ENCODE measurements at places on chromosomes 4 and X.

GRCh38 chr4:59650861-59651260 lies 1549.3 kb upstream of the ADGRL3 start:
- no peak for DNase-seq

- no peak for DNase-seq
These were observed at the start of gene AMBN for GRCh38 chr4:70591955-70592582. Gene AMBN (plus strand): TSS chr4:70592256. CDS start chr4:70592359, 103 bp downstream.

DNA sequence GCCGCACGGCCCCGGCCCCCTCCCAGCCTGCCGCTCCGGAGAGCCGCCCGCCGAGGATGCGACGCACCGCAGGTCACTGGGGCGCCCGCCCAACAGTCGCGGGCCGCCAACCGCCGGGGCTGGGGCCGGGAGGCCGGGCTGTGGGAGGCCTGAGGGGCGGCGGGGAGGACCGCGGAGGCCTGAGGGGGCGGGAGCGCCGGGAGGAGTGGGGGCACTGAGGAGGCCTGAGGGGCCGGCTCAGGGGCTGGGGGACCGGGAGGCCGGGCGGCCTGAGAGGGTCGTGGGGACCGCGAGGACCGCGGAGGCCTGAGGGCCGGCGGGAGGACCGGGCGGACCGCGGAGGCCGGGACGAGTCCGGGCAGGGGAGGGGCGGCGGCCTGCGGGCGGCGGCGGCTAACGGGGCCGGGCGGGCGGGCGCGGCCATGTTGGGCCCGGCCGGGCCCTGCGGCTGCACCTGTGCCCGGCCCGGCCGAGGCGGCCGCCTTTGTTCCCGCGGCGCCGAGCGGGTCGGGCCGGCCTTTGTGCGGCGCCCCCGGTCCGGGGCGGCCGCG lies 353 bp downstream of the NSD2 start:
- no peak for DNase-seq

DNA sequence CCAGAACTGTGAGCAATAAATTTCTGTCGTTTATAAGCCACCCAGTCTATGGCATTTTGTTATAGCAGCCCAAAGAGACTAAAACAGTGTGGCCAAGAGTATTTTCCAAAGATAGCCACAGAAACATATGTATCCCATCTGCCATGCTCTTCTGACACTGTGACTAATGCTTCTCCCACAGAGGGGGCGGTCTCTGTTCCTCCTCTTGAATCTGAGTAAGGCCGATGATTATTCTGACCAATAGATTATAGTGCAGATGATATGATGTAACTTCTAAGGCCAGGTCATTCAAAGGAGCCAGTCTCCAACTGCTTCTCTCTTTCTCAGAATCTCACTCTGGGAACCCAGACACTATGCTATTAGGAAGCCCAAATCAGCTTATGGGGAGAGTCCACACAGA lies 570.7 kb downstream of the BCOR start:
- DNase-seq: no peak

GRCh38 chr4:8347660-8348059 lies 78.1 kb downstream of the HTRA3 start:
- no peak for DNase-seq

- no peak for DNase-seq
These were observed 130.6 kb downstream of the FBXO8 start for GRCh38 chr4:174152717-174153466.

GRCh38 chrX:139332441-139332840 lies 198.1 kb upstream of the F9 start:
- no peak for DNase-seq

- peak; percentile 42 for DNase-seq
These were observed 553.3 kb upstream of the MAGEB2 start for GRCh38 chrX:29662101-29662500.

DNA sequence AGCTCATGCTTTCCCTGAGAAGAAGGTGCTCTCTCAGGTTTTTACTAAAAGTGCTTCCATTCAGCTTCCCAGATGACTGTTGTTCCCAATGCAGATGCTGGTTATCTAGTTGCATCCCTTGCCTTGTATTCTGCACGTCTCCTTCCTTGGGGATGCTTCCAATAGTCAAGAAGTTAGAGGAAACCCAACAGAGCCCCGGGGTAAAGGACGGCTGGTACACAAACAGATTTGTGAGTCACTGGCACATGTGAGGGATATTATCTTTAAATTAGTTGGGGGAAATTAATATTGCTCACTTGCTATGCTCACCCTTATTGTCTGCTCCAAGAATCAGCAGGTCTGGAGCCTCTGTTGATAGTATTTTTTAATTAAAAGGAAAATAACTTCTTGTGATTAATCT lies 465.2 kb upstream of the BOD1L1 start:
- DNase-seq: no peak

DNA sequence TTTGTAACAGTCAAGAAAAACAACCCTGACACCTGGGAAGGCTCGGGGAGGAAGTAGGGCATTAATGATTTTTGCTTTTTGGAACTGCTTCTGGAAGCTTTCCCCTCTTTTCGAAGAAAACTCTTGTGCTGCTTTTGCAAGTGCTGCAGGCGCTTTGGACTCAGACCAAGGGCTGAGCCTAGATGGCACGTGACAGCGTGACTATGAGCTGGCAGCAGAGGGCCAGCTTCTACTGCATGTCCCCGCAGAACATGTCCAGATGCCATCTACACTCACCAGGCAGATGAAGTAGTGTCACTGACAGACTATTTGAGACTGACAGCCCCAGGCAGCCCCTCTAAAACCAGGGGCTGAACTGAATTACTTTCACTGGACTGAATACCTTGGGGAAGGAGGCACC lies 6.2 kb downstream of the NR0B1 start:
- DNase-seq: no peak

DNA sequence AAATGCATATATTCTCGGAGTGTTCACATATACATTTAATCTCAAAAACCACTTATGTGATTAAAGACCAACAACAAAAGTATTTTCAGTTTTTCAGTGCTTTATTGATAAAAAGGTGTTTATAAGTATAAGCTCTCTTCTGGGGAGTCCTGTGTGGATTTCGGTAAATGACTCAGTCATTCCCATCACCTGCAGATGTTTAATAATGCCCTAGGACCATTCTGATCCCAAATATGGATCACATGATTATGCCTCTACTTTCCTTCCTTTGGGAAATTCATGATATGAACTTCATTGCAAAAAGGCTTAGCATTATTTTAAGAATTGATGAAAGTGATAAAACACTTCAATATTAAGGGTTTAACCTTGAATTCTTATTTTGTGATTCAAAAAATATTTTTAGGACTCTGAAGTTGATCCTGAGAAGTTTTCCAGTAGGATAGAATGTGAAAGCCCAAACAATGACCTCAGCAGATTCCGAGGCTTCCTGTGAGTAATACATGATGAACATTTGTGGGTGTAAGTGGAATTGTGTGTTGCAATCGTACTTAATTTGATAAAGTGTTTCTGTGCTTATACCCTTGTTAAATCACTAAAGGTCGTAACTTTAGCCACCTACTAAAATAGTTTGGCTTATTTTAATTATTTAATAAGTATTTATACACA lies 40.2 kb downstream of the ATP10D start:
- peak; percentile 42 for DNase-seq

DNA sequence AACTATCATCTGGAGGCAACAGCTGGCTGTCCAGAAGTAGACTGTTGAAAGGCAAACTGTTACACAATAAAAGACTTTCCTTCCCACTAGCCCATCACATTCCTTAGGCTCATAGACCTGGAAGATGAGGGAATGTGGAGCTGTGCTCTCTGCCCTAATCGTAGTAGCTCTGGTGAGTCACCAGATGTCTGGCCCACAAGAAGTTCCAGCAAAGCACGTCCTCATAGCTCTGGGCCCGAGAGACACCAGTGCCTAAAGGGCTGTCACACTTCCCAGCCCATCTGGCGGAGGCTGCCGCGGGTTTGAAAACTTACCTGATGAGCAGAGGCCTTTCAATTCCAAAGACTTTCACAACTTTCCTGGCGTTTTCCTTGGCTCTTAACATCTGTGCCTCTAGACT lies 81.7 kb upstream of the STOX2 start:
- DNase-seq: no peak

- DNase-seq: no peak
These were observed 15.4 kb downstream of the CMC4 start for GRCh38 chrX:155055494-155055893.

GRCh38 chr4:4781936-4782707 lies 77.3 kb upstream of the MSX1 start:
- DNase-seq: no peak

GRCh38 chr4:160224049-160224448 lies 1121.2 kb downstream of the RAPGEF2 start:
- DNase-seq: no peak

DNA sequence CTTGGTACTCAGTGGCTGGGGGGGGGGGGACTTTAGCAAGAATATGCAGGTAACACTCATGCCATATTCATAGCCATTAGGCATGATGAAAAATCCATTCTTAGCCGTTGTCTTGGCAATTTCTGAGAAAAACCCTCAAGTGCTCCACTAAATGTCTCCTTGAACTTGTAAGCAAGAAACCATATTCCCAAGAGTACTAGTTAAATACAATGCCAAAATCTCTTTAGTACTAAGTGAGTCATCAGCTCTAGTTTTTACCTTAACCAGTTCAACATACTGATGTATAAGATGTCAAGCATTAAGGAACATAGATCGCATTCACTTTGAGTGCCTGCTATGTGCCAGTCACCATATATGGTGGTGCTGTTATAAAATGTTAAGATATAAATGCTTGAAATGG lies 27.5 kb downstream of the UBE2D3 start:
- DNase-seq: no peak

- no peak for DNase-seq
These were observed 121.2 kb upstream of the RBPJ start for GRCh38 chr4:26199596-26199995.

DNA sequence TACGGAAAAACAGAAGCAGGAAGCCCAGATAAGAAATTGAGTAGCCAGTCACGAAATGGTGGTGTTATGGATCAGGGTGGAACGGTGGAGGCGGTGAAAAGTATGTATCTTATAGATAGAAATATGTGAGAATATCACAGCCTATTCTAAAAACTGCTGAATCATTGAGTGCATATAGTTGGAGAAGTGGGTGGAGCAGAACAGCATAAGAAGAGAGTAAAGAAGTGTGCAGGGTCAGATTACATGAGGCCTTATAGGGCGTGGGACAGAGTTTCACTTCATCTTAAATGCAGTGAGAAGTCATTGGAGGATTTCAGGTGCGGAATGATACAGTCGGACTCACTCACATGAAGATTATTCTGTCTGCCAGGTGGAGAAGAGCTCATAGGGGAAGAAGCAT lies 293.1 kb downstream of the TRIML1 start:
- no peak for DNase-seq

DNA sequence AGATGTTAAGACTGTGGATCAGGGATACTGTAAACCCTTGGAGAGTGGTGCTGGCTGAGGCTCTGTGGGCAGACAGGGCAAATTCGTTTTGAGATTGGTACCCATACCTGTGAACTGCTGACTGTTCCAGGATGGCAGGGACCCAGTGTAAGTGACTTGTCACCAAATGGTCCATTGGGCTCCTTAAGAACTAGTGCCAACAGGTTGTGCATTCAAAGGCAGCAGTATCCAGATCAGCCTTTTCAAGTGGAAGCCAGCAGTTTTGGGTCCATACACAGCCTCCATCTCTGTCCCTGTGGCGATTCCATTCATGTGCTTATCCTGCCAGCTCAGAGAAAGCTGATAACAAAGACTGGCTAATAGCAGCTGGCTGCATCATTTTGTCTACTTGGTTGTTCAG lies 84.0 kb upstream of the SCOC start:
- no peak for DNase-seq

- DNase-seq: no peak
These were observed 312.1 kb upstream of the GATB start for GRCh38 chr4:152072906-152073305.

DNA sequence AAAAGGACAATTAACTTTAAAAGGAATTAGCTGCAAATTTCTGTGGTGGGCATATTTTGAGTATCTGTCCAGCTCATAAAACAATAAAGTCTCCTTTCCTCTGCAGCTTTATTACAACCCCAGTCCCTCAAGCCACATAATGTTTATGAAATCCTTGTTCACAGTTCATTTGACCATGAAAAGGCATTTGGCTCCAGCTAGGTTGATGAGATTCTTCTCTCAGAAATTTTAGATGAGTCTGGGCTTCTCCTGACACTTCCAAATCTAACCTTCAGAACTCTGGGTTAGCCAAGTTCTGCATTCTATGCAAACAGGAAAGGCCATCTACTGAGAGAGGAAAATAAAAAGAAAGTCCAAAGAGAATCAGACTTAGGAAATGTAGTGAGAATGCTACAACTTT lies 156.8 kb downstream of the GRXCR1 start:
- no peak for DNase-seq

DNA sequence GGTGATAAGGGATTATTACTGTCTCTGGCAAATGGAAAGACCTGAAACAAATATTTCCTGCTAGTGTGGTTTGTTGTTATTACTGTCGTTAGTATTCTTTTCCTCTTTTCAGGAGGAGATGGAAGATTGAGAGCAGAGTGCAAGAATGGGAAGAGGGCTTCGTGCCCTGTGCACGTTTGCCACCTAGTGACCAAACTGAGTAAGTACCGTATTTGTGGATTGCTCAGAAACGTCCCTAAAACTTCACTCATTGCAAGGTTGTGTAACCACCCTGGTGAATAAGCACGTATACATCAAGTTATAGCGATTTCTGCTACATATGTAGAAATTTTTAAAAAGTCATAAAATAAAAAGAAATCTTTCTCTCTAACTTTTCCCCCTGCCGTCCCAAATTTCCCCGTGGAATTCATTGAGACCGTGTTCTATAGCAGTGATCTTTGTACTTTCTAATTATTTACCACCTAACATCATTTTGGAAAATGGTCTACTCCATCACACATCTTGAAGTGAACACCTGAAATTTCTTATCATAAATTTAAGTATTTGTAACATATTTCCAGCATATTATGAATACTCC lies 24.3 kb downstream of the LINC00632 start:
- DNase-seq: peak; percentile 4

GRCh38 chr4:154731756-154732155 lies 12.0 kb upstream of the LRAT start:
- DNase-seq: no peak

Data from SW 1271 (cell line).